NCI-H2227 treated with DMSO at 0.1 percent for 48 hours (cell line): ENCODE measurements at places on chromosomes 11 and 22.

DNA sequence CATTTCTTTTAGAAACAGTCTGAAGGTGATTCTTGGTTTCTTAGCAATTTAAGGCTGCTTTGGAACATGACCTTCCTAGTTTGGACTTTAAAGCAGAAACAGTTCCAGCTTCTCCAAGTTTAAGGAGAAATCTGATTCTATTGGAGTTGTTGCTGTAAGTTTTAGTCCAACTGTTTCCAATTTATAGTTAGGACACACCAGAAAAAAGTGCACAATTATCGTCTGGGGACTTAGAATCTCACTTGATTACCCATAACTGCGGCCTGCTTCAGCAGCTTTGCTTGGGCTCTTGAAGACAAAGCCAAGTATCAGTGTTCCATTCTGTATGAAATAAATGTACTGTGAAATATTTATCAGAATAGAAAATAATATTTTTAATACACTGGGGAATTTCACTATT, 246.6 kb downstream of the TMEM135 start:
- no peak for DNase-seq

DNA sequence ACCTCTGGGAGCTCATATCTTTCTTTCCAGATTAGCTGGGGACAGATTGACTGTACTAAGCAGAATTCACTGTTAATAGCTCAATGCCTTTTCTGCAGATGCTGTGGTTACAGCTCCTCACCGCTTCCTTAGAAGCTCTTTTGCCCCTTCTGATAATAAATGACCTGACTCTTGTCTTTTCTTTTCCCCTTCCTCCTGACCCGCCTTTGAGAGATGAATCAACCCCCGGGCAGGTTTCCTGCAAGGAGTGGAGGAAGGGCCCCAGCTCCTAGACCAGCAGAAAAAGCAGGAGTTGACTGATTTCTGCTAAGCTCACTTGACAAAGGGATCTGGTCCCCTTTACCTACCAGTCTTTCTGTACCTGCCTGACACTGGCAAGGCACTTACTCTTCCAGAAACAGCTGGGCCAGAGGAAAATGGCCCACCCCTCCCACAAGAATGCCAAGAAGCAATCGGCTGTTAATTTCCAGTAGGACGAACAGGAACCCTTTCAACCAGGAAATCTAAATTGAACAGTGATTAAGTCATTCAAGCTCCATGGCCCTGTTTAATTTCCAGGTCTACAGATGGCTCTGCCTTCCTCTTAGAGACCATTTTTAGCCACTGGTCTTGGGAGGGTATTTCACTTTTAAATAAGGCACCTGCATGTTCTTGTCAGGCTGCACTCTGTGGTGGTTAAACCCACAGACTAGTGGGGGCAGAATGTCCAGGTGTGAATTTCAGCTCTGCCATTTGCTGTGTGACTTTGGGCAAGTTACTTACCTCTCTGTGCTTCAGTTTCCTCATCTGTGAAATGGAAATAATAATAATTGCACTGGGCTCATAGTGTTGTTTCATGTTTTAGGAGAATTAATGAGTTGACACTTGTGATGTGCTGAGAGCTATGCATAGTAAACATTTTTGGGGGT, 67.5 kb downstream of the PRR5L start:
- DNase-seq, result no peak

GRCh38 chr22:22215659-22216449, 28.7 kb upstream of the VPREB1 start:
- no peak for DNase-seq

GRCh38 chr22:27431896-27432295, 369.7 kb downstream of the MN1 start:
- DNase-seq, result no peak

DNA sequence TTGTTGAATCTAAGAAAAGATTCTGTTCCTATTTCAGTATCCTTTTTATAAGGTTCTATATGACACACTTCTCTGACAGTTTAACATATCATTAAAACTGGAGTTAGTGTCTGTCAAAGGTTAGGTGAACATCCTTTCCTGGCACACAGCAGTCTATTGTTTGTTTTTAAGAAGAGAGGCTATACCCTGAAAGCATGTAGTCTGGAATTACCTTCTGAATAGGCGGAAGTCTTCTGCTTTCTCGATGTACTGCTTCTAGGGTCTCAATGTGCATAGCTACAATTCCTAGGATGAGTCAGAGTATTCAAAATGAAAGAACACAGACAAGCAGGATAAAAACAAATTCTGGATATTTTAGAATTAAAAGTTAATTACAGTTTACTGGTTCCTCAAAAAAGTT, 188.6 kb downstream of the SWAP70 start:
- peak; percentile 48 for DNase-seq

DNA sequence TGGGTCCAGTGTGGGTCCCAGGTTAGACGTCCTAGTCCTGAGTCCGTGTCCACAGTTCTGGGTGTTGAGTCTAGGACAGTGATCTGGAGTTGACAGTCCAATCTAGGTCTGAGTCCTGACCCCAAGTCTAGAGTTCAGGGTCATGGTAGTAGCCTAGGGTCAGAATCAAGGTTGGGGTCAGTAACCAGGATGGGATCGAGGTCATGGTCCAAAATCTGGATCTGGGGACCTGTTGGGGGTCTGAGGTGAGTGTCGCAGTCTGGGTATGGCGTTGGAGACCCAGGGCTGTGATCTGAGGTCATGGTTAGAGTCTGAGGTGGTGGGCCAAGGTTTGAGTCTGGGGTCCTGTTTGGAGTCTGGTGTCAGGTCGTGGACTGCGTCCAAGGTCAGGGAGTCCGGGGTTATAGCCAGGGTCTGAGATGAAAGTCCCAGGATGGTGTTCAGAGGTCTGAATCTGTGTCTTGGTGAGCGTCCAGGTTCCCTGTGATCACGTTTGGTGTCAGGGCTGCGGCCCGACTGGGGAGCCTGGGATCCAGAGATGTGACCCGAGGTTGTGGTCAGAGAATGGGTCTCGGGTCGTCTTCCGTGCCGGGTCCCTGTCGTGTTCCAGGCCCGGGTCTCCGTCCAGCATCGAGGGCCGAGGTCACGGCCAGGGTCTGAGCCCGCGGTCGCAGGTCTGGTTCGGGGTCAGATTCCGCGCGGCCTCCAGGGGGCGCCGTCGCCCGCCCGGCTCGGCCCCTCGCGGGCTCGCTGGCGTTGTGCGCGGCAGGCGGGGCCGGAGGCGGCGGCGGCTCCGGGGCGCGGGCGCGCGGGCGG, 432 bp upstream of the GRK2 start:
- no peak for DNase-seq

GRCh38 chr22:21446128-21446826, 20.9 kb upstream of the TMEM191C start:
- DNase-seq, result no peak

DNA sequence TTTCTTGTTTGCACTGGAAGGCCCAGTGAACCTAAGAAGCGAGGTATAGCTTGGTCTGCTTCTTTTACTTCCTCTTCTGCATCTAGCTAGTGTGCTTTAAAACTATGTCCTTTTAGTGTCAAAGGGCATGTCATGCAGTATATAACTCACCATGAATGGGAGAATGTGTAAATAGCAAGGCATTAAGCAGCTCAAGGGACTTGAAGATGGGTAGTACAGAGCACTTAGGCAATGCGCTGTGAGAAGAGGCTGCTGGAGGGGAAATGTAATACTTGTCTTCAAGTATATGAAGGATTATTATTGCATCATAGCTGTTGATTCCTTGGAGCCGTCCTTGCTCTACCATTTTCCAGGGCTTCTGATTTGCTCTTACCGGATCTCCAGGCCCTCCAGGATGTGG, 7.6 kb downstream of the MAML2 start:
- no peak for DNase-seq

DNA sequence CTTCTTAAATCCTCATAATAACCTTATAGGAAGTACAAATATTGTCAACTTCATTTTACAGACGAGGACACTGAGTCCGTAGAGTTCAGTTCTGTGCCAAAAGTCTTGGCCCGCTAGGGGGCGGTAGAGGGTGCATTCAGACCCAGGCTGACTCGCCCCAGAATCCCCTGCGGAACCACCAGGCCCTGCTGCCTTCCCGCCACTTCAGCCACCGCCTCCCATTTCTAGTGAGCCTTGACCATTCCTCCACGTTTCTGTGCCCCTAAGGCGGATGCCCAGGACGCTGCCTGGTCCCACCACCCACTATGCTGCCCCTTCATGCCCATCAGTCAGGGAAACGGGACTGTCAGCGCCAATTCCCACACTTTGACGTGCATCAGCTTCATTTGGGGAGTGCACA, 19.1 kb downstream of the SYT13 start:
- no peak for DNase-seq

- DNase-seq, result peak; percentile 29
Observed at GRCh38 chr11:111514216-111515031, at the start of gene HOATZ. TSS of gene HOATZ (plus strand) at chr11:111514778. CDS start at chr11:111514785, 7 bp downstream.
